Hair follicle dermal papilla cell (primary cell): ENCODE measurements at places on chromosomes 13 and 19. TPM values are rescaled to one million over a fixed set of nuclear protein-coding genes. Genes with fewer than 3 reads are reported as not detected.

Gene RCBTB1
- total RNA-seq: 14.6 and 17.5 TPM in 2 replicates

Gene MUC16
- not detected in 2 replicates for total RNA-seq

Gene ZNF99
- not detected in 2 replicates for total RNA-seq

Gene GSX1
- not detected in 2 replicates for total RNA-seq

Gene FREM2
- total RNA-seq: 0.16 TPM in 1 of 2 replicates, not detected in the other

Gene PABPC3
- total RNA-seq: 0.12 and 0.16 TPM in 2 replicates

Gene PLVAP
- under 0.01 TPM in 1 of 2 replicates, not detected in the other for total RNA-seq

Gene FCER2
- total RNA-seq: not detected in 2 replicates

Gene FXYD1
- 0.73 and 2.1 TPM in 2 replicates for total RNA-seq

Gene KLK11
- not detected in 2 replicates for total RNA-seq

Gene NANOS3
- total RNA-seq: 0.49 TPM in 1 of 2 replicates, not detected in the other

Gene MATK
- total RNA-seq: not detected in 2 replicates

Gene SLC25A42
- total RNA-seq: 8.9 and 12.8 TPM in 2 replicates

Gene TYROBP
- total RNA-seq: 0.73 TPM in 1 of 2 replicates, not detected in the other

Gene SYNGR4
- not detected in 2 replicates for total RNA-seq

Gene CGB3
- not detected in 2 replicates for total RNA-seq

Gene LILRB4
- total RNA-seq: not detected in 2 replicates

Gene HNRNPA1L2
- 2.2 and 2.4 TPM in 2 replicates for total RNA-seq

Gene ZNF582
- total RNA-seq: 3.4 and 5.1 TPM in 2 replicates

Gene CRB3
- not detected in 2 replicates for total RNA-seq

Gene OCEL1
- total RNA-seq: 2.9 and 4.9 TPM in 2 replicates

Gene SLAIN1
- 0.16 TPM in 1 of 2 replicates, not detected in the other for total RNA-seq

Gene CCDC194
- 0.49 TPM in 1 of 2 replicates, not detected in the other for total RNA-seq

Gene TDRD12
- 0.24 and 0.81 TPM in 2 replicates for total RNA-seq

Gene ANKRD24
- total RNA-seq: 0.49 and 0.61 TPM in 2 replicates

Gene MICOS13
- total RNA-seq: 24.7 and 27.2 TPM in 2 replicates

Gene WDFY2
- 9.0 and 15.4 TPM in 2 replicates for total RNA-seq

Gene LRRC25
- total RNA-seq: not detected in 2 replicates

Gene ATP4B
- total RNA-seq: not detected in 2 replicates

Gene PRTN3
- not detected in 2 replicates for total RNA-seq

Gene DMPK
- total RNA-seq: 115 and 129 TPM in 2 replicates

Gene VAV1
- not detected in 2 replicates for total RNA-seq

Gene PLK5
- total RNA-seq: under 0.01 and 0.12 TPM in 2 replicates

Gene C19orf53
- total RNA-seq: 30.0 and 42.6 TPM in 2 replicates

Gene PCDH20
- total RNA-seq: 1.1 and 1.5 TPM in 2 replicates

Gene ATP1A3
- not detected in 2 replicates for total RNA-seq

Gene NFIX
- 135 and 155 TPM in 2 replicates for total RNA-seq

Gene ZNF283
- total RNA-seq: 13.7 and 21.3 TPM in 2 replicates

Gene MEIOSIN
- total RNA-seq: not detected in 2 replicates

Gene FAM124A
- total RNA-seq: 0.97 and 1.2 TPM in 2 replicates

Gene OR7C1
- total RNA-seq: not detected in 2 replicates

Gene CYP2A7
- total RNA-seq: not detected in 2 replicates

Gene PNMA8A
- total RNA-seq: 0.36 and 8.9 TPM in 2 replicates

Gene RAB3A
- total RNA-seq: 0.73 and 1.6 TPM in 2 replicates

Gene LYL1
- total RNA-seq: 0.36 and 0.81 TPM in 2 replicates

Gene SEMA6B
- total RNA-seq: 0.12 and 0.49 TPM in 2 replicates

Gene TSEN34
- 56.0 and 64.7 TPM in 2 replicates for total RNA-seq

Gene TEAD2
- total RNA-seq: 36.8 and 42.8 TPM in 2 replicates

Gene PDE4A
- 7.4 and 8.6 TPM in 2 replicates for total RNA-seq

Gene CEACAM21
- not detected in 2 replicates for total RNA-seq

Gene GJB2
- total RNA-seq: 0.12 and 0.32 TPM in 2 replicates

Gene URAD
- total RNA-seq: not detected in 2 replicates

Gene ITGBL1
- total RNA-seq: 75.8 and 89.6 TPM in 2 replicates
